ENCODE measurements at places on chromosomes 4 and X. TPM values are rescaled to one million over a fixed set of nuclear protein-coding genes. Genes with fewer than 3 reads are reported as not detected.

ADH1A gene
- total RNA-seq = not detected

MAMLD1 gene
- 3.2 TPM for total RNA-seq

ZNF157 gene
- not detected for total RNA-seq

DRD5 gene
- not detected for total RNA-seq

CXCL1 gene
- total RNA-seq = 26.3 TPM

GAGE1 gene
- not detected for total RNA-seq

DNA sequence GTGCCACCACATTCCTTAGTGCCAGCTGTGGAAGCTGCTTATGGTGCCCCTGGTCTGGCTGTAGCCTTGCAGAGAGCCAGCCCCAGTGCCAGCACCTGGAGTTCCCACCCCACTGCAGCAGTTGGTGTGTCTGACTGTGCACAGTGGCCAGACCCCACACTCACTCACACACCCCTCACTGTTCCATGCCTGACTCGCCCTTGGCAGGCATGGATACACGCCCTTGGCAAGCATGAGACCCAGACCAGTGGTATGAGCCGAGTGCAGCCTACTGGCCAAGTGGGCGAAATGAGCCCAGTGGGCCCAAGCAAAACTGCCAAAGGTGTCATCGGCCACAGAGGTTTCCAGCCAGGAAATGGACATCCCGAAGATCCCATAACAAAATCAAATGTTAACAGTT, 27.4 kb downstream of the NAA11 start:
- no peak for DNase-seq

DNA sequence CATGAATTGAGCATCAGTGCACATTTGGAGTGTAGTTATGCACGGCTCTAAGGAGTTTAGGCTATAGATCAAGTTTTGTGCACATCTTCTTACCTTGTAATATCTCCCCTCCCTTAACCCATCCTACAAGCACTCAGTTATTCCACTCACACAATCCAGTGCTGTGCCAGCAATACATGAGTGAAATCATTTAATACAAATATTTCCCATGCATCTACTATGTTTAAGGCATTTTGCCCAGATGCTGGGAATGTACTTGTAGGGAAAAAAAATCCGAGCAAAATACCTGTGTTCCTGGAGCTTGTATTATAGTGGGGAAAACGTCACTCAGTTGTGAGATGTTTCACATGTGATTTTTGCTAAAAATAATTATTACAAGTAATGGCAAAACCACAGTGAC, 191.6 kb upstream of the LDB2 start:
- DNase-seq = no peak

- DNase-seq = no peak
Observed at GRCh38 chr4:6720202-6720699, 4.3 kb downstream of the BLOC1S4 start.

- DNase-seq = no peak
Observed at GRCh38 chr4:79611026-79611425, 203.0 kb upstream of the GK2 start.

DNA sequence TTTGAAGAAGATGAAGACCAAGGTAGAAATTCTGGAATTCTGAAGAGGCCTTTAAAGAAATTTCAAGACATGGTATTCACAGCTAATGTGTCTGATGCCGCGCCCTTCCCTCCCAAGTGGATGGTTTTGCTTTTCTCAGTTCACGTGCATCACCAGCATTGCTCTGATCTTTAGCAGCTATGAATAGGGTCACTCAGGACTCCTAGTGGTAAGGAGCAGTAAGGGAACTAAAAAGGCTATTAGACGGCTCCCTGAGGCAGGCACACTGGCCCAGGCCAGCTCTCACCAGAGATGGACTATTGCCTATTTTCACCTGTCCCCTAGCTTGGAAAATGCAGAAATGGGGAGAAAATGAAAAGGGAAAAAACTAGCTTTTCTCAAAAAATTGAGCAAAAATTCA, 447.5 kb upstream of the RASGEF1B start:
- no peak for DNase-seq

DNA sequence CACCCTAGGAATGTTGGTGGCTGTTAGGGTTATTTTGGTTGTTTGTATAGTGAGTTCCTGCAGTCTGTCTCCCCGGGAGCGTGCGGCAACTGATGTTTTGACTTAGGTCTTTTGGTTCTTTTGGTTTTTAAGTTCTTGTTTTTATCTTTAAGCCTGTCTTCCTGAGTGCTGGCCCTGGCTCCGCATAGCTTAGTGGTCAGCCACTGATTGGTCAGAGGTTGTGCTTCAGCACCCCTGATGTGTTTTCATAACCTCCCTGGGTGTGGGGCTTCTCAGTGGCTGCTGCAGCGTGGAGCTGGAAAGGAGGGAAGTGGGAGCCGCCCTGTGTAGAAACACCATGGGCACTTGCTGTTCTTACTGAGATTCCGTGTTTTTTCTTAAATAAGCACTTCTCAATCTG, 5.1 kb downstream of the PIGG start:
- no peak for DNase-seq

- DNase-seq = no peak
Observed at GRCh38 chr4:1357356-1358248, 10.6 kb downstream of the UVSSA start.

DNA sequence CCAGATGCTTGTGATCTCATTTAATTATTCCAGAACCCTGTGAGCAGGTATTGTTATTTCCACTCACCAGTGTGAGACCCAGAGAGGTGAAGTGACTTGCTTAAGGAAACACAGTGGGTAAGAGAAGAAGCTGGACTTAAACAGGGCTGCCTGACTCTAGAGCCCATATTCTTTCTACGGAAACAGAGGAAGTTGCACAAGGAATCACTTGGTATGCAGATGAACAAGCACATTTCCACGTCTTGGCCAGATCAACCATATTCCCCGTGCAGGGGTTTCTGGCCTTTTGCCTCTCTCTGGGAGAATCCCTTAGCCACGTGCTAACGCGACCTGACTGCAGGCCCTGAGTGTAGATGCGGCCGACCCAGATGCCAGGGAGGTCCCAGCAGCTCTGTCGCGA, 195.5 kb upstream of the ATP6AP2 start:
- no peak for DNase-seq

GRCh38 chrX:77003956-77004355, 443.2 kb upstream of the FGF16 start:
- DNase-seq = no peak

DNA sequence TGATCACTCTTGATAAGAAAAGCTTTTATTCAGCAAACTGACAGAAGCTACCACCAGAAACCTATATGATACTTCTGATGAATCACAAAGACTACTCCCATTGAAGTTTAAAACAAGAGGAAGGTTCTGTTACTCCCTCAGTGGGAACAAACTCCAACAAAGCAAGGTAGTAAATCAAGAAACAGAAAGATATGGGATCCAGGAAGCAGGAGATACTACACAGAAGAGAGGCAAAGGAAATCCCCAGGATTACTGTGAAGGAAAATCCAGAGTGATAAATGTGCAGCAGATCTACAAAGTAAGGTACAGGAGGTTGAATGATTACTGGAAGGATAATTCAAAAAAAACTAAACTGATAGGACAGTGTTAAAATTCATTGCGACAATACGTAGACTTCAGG, 222.4 kb downstream of the HHIP start:
- DNase-seq = no peak

DNA sequence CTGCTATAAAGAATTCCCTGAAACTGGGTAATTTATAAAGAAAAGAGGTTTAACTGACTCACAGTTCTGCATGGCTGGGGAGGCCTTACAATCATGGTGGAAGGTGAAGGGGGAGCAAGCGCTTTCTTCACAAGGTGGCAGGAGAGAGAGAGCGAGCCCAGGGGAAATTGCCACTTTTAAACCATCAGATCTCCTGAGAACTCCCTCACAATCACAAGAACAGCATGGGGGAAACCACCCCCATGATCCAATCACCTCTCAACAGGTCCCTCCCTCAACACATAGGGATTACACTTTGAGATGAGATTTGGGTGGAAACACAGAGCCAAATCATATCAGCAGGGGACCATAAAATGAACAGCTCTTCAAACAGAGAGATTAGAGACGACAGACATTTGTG, 198.6 kb downstream of the MAGEB5 start:
- DNase-seq = no peak

DNA sequence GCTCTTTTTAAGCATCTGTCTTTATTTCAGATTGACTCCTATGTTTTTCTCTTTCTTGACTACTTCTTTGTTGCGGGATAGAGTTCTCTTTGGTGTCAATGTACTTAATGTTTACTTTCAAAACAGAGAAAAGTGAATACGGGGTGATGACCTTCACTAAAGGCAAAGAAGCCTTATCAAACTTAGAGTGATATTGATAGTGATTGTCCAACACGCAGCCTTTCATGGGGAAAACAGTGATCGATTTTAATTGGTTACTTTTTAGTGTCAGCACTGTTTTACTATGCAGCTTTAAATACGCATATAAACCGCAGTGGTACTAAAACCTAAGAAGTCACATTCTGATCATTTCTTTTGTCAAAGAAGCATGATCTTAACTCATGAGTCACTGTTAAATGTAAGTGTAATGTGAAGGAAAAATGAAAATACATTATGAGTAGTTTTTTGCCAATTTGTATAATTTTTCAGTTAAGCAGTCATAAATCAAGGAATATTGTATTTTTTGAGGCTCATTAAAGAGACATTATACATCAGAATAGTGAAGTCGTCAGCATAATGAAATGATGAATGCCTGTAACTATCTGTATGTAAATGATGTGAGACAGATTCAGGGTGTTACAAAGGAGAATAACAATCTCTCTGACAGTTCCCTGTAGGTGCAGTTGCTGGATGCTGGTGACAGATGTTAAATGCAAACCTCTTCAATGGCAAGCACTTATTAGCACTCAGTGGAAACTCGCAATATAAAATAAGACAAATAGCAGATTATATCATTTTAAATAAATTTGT, 2082.8 kb upstream of the TENM3 start:
- DNase-seq = no peak

DNA sequence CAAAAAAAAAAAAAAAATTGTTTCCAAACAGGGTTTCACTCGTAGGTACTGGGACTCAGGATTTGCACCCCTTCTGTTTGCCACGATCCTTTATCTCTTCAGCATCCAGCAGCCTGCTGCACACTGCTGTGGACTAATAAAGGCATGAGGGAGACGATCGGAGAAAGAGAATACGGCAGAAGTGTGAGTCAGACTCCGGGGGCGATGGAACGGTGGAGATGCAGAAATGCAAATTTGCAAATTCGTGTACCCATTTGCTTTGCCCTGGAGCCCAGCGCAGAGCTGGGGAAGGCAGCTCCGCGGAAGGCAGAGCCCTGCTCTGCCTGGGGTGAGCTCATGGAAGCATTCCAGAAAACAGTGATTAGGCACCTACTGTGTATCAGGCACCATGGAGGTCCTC, 270.3 kb downstream of the ASMT start:
- no peak for DNase-seq

GRCh38 chrX:128599632-128600031, 547.4 kb upstream of the ACTRT1 start:
- DNase-seq = no peak

- no peak for DNase-seq
Observed at GRCh38 chr4:130705023-130705422, 1609.1 kb downstream of the C4orf33 start.

DNA sequence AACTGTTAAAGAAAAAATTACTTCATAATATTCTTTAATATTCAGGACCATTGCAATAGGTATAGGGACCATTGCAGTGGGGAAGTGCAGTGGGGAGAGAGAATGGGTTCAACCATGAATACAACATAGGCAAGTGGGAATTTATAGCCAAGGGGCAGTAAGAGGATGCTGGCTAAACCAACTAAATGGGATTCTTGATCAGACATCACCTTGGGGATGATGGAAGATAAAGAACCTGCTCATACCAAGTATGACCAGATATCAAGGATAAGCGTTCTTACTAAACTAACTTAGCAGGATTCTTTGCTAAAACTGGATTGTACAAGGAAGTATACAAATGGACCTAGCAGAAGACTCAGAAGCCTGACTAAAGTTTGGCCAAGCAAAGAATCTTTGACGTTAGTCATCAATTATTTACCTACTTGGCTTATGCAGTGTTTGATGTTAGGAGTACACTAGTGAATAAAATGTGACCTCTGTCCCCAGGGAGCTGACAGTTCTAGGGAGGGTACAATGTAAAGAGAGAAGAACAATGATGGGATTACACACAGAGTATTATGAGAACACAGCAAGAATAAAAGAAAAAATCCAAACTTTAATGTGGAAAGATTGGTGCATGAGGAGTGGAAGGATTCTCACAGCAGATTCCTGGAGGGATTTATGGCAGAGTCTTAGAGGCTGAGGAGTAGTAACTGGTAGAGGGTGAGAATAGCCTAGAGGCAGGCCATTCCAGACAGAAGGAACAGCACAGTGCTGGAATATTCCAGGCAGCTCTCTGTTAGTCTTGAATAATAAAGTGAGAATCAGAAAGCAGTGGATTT, 54.7 kb upstream of the MYOZ2 start:
- DNase-seq = no peak

DNA sequence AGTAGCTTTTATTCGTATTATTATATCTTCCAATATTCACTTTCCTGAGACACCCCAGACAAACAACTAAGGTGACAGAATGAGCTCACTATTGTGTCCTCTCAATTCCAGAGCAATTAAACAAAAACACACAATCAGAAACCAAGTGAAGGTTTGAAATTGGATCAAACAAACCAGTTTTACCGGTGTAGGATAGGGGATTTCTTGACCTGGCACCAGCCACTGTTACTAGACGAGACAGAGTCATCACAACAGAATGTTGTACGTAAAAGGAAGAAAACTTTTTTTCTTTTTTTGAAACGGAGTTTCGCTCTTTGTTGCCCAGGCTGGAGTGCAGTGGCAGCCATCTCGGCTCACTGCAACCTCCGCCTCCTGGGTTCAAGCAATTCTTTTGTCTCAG, 43.7 kb downstream of the LDOC1 start:
- no peak for DNase-seq

DNA sequence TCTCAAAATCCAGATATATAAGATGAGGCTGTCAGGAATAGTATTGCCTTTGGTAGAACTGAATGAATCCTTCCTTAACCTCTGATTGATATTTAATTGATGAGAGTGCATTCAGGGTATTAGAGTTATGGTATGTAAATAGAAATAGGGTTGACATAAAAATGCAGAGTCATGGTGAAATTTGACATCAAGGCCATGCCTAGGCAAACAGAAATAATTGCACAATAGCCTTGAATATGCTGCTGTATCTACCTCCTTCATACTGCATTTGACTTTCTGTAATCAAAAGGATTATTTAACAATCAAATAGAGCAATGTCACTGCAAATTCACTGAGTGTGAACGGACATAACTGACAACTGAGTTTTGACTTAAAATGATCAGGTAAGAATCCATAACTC, 1316.3 kb downstream of the STIM2 start:
- DNase-seq = no peak
